ENCODE measurements at places on chromosomes 3 and 15.

- no peak for DNase-seq
These were observed 121.9 kb upstream of the SPATA12 start for GRCh38 chr3:56938530-56938929.

DNA sequence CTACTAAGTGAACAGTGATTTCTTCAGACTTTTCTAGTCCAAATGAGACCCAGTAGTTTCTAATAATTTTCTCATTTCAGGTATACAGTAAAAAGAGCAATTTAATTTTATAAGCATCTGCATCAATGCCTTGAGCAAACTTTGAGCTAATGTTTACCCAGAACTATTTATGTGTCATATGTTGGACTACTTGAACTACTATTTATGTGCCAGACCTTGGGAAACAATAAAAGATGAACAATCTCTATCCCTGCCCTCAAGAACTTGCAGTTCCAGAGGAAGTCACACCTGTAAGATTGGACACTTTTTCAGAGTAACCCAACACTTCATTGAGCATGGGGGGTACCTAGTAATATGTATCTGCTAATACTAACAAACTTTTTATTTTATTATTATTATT, 2.3 kb upstream of the UBE3A start:
- DNase-seq: no peak

- DNase-seq: no peak
These were observed 6.9 kb downstream of the MUC20 start for GRCh38 chr3:195727606-195728195.

- DNase-seq: no peak
These were observed 217.2 kb downstream of the THSD4 start for GRCh38 chr15:71332431-71333004.

GRCh38 chr3:2976212-2976611, 134.0 kb downstream of the IL5RA start:
- no peak for DNase-seq

Data from activated CD4-positive, alpha-beta T cell treated with anti-CD3 and anti-CD28 coated beads, Interleukin-2, amount 50 U/mL, for 16 hours (primary cell).